Activated CD8-positive, alpha-beta memory T cell treated with anti-CD3 and anti-CD28 coated beads for 24 hours (primary cell): ENCODE measurements at places on chromosomes 7 and 10.

DNA sequence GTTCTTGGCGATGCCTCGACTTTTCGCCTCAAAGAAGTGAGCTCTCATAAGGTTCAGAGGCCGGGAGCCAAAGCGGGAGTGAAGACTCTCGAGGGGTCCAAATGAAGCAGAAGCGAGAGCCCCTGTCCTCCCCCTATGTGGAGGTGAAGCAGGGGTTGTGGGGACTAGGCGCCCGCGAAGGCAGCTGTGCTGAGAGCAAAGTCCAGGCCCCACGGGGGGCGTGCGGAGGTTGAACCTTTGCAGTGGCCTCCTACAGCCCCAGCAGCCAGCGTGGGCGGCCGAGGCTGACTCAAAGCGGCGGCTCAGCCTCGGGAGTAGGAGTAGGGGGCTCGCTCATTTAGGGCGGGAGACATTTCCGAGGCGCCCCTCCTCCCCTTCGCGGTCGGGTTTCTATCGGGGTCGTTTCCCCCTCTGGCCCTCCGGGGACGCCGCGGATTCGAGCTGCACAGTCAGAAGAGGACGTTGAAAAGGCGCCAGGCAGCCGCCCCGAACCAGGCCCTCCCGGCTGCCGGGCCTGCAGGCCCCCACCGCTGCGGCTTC, 553 bp upstream of the ADD3 start:
- no peak for DNase-seq

GRCh38 chr7:41641011-41641664, 61.8 kb downstream of the INHBA start:
- DNase-seq: no peak

DNA sequence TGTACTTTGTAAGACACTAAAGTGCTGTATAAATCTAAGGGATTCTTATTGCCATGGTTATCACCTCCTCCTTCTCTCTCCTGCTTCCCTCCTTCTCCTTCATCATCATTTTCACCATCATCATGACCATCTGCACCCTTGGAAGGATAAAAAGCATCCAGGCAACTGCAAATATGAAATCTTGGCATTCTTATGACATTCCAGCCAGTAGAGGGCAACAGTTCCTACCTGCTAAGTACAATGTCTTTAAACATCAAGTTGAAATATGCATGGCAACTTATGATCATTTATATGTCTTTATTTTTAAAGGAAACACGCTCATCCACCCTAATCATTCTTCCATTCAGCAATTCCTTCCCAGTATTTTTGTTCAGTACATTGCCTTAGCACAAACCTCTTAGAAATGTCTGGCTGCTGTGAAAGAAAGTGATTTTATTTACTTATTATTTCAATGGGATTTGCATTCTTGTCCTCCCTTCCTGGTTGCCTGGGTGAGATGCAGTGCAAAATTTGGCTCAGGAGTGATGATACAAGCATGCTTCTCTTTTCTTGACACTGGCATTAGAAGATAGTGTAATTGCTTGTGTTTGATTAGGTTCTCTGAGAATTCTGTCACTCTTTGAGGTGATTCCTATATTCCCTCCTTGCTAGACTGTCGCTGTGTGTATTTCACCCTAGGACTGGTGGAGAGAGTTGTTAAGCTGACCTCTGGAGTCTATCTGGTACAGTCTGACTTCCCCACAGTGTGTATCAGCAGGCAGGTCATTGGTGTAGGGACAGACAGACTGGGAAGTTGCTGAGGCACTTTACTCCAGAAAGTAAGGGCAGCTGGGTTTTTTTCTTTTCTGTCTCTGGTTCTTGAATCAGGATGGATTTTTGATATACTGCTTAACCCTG, 188.5 kb upstream of the BMPER start:
- no peak for DNase-seq

DNA sequence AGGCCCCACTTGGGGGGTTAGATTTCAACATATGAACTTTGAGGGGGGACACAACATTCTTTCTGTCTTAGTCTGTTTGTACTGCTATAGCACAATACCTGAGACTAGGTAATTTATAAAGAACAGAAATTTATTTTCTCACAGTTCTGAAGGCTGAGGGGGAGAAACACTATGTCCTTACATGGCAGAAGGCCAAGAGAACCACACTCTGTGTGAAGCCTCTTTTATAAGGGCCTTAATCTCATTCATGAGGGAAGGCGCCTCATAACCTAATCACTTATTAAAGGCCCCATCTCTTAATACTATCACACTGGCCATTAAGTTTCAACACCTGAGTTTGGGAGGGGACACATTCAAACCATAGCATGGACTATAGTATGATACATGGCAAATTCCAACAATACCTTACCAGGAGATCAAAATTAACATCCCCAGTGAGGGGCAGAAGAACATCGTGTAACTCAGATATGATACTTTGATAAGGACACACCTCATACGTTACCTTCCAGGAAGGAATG, 9.3 kb upstream of the PDLIM1 start:
- no peak for DNase-seq

GRCh38 chr7:137661634-137662033, 185.1 kb downstream of the DGKI start:
- no peak for DNase-seq

GRCh38 chr10:63068246-63068645, 64.9 kb upstream of the NRBF2 start:
- no peak for DNase-seq

DNA sequence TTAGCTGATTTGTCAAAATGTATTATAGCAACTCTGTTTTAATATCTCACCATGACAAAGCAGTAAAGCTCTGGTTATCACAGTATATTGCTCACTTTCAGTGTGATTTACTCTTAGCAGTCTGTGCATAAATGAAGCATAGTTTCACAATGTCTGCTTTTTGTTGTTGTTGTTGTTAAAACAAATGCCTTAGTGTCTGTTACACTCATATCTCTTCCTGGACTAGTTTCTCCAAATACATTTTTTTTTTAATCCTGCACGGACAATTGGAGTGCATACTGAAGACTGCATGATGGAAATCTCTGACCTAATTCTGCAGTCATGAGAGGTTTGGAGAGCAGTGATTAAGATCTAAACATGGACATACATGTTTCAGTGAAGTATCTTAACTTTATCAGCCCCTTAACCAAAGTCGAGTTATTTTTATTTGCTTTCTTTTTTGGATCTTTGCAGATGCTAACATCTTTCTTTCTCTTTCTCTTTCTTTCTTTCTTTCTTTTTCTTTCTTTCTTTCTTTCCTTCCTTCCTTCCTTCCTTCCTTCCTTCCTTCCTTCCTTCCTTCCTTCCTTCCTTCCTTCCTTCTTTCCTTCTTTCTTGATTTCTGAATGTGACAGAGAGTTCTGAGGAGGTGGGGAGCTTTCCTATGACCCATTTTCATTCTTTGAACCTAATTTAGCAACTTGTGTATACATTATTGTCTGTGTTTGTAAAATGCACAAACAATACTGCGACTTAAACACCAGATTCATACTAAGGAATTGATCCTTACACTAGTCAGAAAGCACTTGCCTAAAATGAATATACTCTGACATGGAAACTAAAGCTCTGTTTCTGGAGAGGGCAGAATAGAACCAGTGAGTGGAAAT, 161.5 kb upstream of the AGR3 start:
- no peak for DNase-seq

GRCh38 chr7:134333943-134334342, 17.2 kb upstream of the SLC35B4 start:
- DNase-seq: no peak

DNA sequence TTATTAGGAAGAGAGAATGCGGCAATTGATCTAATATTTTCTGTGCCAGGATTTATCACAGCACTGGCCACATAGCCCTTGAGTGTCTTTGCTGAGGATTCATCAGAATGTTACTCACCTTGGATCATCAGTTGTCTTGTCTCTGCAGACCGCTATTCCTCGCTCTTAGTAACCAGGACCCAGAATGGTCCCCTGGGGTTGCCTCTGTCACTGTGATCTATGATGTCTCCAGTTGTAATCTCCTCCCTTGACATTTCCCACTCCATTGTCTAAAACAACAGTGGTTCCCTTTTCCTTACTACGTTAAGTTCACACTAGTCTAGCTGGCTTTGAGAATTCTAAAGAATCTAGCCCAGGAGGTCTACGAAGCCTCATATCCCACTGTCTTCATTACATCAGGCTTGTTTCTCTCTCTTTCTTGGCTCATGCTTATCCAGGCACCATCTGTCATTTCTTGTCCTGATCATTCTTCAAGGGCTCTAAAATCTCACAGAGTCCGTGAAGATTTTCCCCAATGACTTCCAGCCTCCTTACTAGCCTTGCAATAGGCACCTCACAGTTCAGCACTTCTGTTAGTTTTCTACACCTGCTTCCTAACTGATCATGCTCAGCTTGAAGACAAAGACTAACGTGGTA, 125.8 kb downstream of the CUBN start:
- no peak for DNase-seq

DNA sequence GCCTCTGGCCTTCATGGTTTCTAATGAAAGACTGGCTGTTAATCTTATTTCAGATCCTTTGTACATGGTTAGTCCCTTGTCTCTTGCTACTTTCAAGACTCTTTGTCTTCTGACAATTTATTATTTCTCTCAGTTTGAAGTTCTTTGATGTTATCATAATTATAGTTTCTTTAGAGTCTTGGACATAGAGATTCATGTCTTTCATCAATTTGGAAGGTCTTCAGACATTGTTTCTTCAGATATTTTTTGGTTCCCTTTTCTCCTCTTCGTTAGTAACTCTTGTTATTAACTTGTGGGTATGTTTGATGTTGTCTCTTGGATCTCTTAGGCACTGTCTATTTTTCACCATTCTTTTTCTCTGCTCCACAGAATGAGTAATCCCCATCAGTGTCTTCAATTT, 8.7 kb downstream of the ZNF37A start:
- DNase-seq: no peak

DNA sequence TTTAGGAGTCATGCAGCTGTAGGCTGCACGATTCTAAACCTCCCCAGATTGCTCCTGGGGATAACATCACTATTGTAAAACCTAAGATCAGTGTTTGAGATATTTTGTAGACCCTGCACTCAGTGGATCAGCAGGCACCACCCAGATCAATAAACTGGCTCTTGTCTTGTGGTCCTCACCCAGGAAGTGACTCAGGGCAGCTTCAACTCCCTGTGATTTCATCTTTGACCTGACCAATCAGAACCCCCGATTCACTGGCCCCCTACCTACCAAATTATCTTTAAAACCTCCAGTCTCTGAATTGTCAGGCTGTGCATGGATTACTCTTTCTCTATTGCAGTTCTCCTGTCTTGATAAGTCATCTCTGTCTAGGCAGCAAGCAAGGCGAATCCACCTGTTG, 25.7 kb downstream of the ARL5B start:
- no peak for DNase-seq

GRCh38 chr7:151689196-151689971, 169.7 kb upstream of the RHEB start:
- DNase-seq: no peak

DNA sequence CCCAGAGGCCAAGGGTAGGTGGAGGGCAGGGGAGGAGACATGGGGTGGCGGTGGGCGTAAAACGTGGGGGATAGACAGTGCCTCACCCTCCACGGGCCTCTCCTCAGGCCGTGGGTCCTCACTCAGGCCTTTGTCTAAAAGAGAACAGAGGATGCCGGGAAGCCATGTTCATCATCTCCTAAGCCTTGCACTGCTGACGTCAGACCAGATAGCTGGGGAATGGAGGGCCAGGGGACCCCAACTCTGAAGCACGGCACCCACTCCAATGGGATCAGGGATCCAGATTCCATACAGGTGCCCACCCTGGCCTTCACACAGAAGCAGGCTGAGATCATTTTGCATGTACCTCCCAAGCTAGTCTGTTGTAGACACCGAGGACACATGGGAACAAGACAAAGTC, 83.4 kb upstream of the TMEM248 start:
- DNase-seq: no peak

DNA sequence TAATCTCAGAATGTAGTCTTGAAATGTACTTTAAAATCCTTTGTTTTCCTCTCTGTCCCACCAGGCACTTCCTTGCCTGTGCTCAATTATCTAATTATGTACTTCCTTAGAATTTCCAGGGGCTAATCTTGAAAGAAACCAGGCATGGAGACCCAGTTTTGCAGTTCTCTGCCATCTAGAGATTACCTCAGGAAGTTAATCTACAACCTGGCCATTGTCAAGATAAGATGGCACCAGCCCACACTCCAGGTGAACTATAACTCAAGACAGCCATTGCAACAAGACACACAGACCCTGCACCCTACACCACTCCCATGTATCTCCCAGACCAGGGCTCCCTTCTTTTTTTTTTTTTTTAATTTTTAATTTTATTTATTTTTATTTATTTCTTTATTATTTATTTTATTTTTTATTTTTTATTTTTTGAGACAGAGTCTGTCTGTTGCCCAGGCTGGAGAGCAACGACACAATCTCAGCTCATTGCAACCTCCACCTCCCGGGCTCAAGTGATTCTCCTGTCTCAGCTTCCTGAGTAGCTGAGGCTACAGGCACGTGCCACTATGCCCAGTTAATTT, 85.9 kb upstream of the TRIM24 start:
- no peak for DNase-seq

DNA sequence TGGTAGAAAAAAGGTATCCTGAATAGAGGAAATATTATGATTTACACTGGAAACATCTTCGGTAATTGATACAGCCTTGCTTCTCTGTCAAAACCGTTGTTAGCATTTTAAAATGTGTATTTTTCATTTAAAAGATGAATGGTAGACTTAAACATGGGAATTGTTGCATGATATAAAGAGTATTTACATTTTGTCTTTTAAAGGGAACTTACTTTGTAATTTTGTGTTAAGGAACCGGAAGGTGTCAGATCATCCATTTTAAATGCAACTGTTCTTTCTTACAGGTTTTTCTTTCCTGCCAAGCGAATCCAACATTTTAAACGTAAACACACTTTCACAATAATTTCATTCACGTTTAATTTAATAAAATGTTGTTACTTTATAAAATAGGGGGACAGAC, 1.8 kb upstream of the IGF2BP3 start:
- no peak for DNase-seq

DNA sequence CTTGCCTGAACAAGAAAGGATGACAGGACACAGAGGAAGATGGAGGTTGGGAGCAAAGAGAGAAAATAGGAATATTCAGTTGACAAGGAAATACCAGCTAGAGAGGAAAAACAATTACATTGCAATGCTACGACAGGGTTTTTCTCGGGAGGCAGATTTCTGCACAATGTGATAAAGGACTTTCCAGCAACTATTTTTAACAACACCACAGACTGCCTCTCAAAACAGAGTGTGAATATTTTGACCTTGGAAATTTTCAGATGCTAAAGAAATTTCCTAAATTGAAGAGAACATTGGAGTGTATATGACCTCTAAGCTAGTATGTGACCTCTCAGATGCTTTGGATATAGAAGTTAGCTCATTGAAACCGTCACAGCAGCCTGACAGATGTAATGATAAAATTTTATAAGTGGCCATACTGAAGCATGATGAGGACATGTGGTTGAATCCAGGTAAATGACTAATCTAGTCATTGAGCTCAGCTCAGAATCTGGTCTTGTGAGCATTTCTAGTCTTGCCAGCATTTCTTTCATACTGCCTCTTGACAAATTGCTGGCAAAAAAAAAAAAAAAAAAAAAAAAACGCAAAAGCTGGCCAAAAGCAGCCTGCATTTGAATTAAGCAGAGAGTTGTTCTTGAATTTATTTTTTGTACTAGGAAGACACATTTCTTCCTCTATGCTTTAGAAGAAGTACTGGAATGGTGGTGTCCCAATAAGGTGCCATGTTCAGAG, 24.4 kb downstream of the GPR141 start:
- DNase-seq: no peak

GRCh38 chr10:124075231-124075955, 18.0 kb downstream of the CHST15 start:
- no peak for DNase-seq
